ENCODE measurements at places on chromosomes 16 and 17. TPM values are rescaled to one million over a fixed set of nuclear protein-coding genes. Genes with fewer than 3 reads are reported as not detected.

DNA sequence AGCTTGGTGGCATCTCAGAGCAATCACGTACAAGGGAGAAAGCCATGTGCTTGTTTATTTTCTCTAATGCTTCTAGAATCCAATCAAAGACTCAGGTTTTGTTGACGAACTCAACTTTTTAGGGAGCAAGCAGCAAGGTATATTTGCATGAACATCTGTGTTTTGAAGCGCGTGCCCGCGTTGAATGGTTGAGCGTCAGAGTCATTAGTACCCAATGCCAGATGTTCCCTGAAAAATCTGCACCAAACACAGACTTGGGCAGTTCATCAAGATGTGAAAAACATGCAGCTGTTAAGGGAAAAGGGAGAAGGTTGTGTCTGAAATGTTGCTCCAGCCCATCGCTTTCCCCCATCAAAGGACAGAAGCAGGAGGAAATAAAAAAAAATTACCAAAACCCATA is 170.4 kb downstream of the SNX29 start:
- no peak for DNase-seq

DNA sequence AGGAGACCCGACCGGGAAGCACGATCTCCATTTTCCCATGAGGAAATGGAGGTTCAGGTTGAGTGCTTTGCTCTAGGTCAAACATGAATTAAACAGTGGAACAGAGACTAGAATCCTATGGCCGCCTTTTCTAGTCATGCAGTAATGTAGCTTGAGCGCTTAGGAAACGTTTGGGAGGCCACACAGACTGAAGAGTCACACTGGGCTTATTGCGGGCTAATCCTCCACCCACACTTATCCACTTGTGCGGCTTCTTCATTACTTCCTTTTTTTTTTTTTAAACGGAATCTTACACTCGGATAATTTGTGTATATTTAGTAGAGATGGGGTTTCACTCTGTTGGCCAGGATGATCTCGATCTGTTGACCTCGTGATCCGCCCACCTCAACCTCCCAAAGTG is 26.0 kb downstream of the CACNG3 start:
- no peak for DNase-seq

The CCL23 gene
- not detected for total RNA-seq

The TP53TG3B gene
- total RNA-seq, result not detected

DNA sequence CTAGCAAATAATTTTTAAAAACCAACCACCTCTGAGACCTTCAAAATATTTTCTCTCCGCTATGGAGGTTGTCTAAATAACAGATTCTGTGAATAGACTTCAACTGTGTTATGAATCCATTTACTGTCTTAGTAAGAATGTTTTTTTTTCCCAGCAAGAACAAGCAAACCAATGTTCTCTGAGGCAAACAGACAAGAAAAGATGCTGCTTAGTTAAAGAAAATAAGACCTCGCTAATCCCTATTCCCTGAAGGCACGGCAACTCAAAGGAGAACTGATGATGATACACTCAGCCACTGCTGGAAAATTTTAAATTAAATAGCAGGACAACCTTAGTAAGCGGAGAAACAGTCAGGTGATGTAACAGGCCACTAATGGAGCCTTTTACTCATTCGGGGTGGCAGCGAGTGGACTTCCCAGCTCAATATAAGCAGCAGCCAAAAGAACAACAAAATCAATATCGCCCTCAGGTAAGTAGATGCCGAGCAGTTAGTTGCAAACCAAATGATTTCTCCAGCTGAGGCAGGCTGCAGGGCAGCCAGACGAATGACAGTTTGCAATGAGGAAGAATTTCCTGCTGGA is 81.8 kb downstream of the CPPED1 start:
- no peak for DNase-seq

The DNAH2 gene
- 0.42 TPM for total RNA-seq

- no peak for DNase-seq
These were observed 120.5 kb downstream of the ZFHX3 start for GRCh38 chr16:72927199-72928089.

- no peak for DNase-seq
These were observed 109.1 kb upstream of the CRHR1 start for GRCh38 chr17:45675012-45675411.

DNA sequence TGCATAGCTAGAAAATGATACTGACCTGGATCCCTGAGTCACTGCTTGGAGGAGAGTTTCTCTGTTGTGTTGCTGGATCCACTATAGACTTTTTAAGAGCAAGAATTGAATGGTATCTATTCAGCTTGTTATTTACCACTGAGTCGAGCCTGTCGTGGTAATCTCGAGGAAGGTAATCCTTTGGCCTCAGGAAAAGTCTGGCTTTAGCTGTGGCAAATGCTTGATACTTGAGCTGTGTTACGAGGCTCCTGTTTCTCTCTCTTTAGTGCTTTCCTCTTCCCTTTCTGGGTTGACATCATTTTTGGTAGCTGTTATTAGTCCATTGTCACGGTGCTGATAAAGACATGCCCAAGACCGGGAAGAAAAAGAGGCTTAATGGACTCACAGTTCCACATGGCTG is 314.3 kb downstream of the SNX29 start:
- no peak for DNase-seq

The IL34 gene
- total RNA-seq, result 7.3 TPM

- DNase-seq, result no peak
These were observed 208.3 kb upstream of the PMFBP1 start for GRCh38 chr16:72380283-72380682.

GRCh38 chr16:87207509-87207908 is 109.7 kb downstream of the C16orf95 start:
- DNase-seq, result no peak

The EVI2A gene
- total RNA-seq, result not detected

The NPIPB13 gene
- 22.1 TPM for total RNA-seq

The CORO1A gene
- total RNA-seq, result 2.6 TPM

All from endodermal cell (in vitro differentiated cells).